ENCODE measurements at places on chromosomes 12 and 14. TPM values are rescaled to one million over a fixed set of nuclear protein-coding genes. Genes with fewer than 3 reads are reported as not detected.

Gene SSPN
- polyA plus RNA-seq, result 2.3 TPM

DNA sequence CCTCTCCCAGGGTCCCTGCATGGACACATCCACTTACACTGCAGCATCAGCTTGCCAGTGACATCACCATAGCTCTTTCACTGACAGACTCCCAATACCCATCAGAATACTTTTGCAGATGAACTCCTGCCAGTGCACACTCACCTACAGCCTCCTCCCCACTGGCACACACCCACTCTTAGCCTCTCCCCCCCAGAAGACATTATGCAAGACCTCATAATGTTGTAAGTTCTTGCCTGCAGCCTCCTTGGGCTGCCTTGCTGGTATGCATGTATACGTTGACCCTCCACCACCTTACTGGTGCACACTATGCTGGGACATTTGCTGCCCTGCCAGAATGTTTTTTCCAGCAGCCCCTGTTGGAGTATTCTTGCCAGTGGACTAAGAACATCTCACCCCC lies 324.2 kb downstream of the AEBP2 start:
- no peak for DNase-seq

Gene GPR65
- 0.13 TPM for polyA plus RNA-seq

DNA sequence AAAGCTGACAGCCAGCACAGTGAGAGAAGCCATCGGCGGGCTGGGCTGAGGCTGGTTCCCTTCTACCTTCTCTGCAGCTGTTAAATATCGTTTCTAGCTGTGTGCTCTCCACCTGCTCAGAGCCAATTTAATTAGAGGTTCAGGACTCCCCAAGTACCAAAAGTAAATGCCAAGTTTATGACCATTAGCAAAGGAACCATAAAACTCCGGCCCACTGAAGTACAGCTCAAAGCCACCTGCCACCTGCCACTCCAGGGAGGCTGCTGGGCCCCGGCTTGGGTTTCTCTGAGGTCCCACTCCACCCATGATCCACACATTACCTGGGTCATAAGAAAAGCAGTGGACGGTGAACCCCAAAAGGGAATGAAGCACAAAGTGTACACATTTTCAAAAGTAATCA lies 272.8 kb downstream of the KSR2 start:
- no peak for DNase-seq

Gene NEUROD4
- polyA plus RNA-seq, result not detected
